ENCODE measurements at places on chromosomes 5 and 9.

- no peak for DNase-seq
Measured at GRCh38 chr5:26700759-26701384, 337.5 kb downstream of the CDH9 start.

DNA sequence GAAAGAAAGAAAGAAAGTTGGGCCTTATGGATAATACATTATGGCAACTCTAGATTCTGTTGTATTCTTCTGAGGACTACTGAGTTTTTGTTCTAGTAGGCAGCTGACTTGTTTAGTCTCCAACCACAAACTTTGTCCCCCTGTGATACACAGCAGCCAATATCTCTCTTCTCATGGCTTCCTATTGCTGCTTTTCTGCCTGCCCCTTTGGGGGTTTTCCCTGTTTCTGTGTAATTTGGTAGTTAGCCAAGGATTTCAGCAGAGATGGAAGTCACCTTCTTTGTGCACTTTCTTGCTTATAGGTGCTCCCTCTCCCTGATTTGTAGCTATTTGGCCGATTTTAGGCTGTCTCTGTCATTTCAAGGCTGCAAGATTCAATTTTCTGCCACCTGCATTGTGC, 109.6 kb downstream of the FGF1 start:
- DNase-seq, result no peak

GRCh38 chr9:120941046-120941770, 14.6 kb upstream of the TRAF1 start:
- DNase-seq, result no peak

DNA sequence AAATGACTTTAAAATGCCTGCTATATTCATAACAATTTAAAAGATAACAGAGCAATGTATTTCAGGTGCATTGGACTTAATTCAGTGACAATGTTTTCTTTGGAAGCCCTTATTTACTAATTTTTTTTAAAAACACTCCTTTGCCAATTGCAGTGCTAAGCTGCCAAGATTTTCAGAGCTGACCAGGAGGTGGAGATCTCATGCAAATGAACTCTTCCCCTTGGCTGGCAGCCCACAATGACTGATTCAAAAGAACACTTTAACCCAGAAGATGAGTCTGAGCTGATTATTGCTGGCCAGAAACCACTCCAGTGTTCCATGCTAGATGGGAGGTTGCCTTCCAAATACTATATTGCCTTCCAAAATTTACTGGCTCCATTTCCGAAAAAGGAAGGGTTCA, 128.3 kb upstream of the CCNH start:
- DNase-seq, result no peak

- DNase-seq, result no peak
Measured at GRCh38 chr5:125189531-125189941, 443.1 kb upstream of the ZNF608 start.

GRCh38 chr5:122316656-122317055, 4.6 kb downstream of the SNCAIP start:
- DNase-seq, result no peak

GRCh38 chr5:150026682-150027172, 26.2 kb downstream of the HMGXB3 start:
- no peak for DNase-seq

DNA sequence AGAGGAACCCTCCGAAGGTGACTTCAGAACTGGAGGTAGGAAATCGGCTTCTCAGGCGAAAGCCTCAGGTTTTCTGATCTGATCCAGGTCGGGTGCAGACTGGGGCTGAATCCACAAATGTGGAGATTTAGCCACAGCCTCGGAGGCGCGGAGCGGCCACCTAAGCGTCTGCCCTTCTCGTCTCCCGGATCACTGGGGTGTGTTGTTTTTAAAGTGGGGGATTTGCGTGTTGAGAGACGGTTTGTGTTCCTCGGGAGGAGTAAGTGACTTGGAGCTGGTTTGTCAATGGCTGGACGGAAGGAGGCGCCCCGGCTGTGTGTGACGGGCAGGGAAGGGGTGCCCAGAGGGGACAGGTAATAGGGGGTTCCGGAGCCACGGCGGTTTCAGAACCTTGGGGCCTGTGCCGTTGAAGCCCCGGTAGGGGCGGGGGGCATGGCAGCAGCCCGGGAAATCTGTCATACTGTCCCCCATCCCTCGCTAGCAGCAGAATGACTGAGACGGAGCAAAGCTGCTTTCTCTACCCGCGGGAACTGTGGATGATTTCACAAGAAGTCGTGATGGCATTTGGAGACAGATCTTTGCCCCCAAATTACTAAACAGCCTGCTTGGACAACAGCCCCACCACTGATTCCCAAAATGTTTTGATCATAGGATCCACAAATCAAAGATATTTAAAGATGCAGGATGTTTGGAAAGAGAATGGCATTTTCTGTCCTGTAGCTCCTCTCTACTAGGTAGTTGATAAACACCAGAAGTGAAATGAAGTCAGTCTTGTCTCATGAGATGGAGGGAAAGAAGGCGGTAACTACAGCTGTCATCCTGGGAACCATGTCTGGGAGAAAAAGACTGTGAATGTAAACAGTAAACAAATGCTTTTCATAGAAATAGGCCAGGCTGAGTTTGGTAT, 216.5 kb downstream of the PDZD2 start:
- no peak for DNase-seq

- no peak for DNase-seq
Measured at GRCh38 chr5:143534761-143535154, 131.3 kb upstream of the NR3C1 start.

GRCh38 chr5:42887575-42887974, 75.9 kb upstream of the SELENOP start:
- no peak for DNase-seq

GRCh38 chr9:37465249-37466036, at the start of gene ZBTB5:
Gene ZBTB5 (minus strand): TSS chr9:37465450. CDS start chr9:37442551, 22,899 bp downstream.
- DNase-seq, result peak; percentile 100

DNA sequence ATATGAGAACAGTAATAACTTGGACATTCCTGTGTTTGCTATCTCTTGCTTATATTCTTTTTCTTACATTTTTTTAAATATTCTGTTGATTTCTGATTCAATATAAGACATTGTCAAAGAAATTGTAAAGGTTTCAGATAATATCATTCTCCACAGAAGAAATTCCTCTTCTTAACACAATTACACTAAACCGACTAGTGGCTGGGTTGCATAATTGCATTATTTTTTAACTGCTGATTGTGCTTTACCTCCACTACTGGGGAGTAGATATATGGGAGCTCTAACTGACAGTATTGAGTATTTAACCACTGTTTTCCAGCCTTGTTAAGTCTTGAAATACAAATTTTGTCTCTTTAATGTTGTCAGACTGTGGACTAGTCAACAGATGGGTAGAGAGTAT, 723.8 kb upstream of the EDIL3 start:
- DNase-seq, result no peak

GRCh38 chr9:34405719-34406118, 29.0 kb upstream of the MYORG start:
- DNase-seq, result peak; percentile 4

- no peak for DNase-seq
Measured at GRCh38 chr5:169531631-169532030, 51.9 kb upstream of the SPDL1 start.

- no peak for DNase-seq
Measured at GRCh38 chr5:62589504-62589903, 10.9 kb downstream of the LRRC70 start.

- no peak for DNase-seq
Measured at GRCh38 chr5:128216860-128217531, 133.4 kb downstream of the SLC12A2 start.

GRCh38 chr9:113788616-113789330, 87.3 kb upstream of the ZNF618 start:
- no peak for DNase-seq

DNA sequence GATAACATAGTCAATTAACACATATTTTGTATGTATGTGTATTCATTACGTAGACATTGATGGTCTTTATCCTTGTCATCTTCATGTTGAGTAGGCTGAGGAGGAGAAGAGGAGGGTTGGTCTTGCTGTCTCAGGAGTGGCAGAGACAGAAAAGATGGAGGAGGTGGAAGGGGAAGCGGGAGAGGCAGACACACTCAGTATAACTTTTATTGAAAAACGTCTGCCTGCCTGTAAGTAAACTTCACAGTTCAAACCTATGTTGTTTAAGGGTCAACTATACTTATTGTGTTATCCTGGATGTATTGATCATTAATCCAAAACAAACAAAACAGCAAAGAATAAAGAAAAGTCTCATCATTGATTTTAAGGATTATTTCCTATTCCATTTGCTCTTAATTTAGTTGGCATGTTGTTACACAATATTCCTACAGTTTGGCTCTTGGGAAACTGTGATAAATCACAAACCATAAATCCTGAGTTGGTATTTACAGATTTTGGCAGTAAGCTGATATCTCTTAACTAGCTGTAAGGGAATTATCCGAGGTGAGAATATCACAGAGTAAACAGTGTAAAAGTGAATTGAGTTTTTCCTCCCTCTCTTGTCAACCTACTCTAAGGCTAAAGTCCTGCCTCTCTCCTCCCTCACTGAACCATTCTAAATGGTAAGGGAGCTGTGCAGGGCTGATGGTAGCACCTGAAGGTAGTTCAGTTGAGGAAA, 487.2 kb downstream of the SPATA31D1 start:
- DNase-seq, result no peak

- no peak for DNase-seq
Measured at GRCh38 chr5:122181863-122182262, 52.5 kb downstream of the ZNF474 start.

DNA sequence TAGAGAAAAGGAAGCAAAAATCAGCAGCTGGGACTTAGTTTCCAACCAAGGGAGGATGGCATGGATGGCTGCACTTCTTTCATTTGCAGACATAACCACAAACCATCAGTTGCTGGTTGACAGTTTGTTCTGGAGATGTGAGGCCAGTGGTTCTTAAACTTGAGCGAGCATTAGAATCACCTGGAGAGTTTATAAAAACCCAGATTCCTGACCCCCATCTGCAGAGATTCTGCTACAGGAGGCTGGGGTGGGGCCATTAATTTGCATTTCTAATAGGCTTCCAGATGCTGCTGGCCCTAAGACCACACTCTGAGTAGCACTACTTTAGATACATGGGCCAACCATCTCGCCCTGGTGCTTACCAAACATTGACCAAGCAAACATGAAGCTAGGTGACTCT, 60.8 kb downstream of the MARCHF3 start:
- no peak for DNase-seq

GRCh38 chr5:56725711-56726411, 89.5 kb upstream of the MAP3K1 start:
- DNase-seq, result no peak

- DNase-seq, result no peak
Measured at GRCh38 chr9:33992632-33993031, 56.1 kb downstream of the UBAP2 start.

GRCh38 chr5:31982621-31983020, 191.5 kb downstream of the GOLPH3 start:
- no peak for DNase-seq

- DNase-seq, result no peak
Measured at GRCh38 chr9:2420543-2420942, 201.0 kb upstream of the VLDLR start.

DNA sequence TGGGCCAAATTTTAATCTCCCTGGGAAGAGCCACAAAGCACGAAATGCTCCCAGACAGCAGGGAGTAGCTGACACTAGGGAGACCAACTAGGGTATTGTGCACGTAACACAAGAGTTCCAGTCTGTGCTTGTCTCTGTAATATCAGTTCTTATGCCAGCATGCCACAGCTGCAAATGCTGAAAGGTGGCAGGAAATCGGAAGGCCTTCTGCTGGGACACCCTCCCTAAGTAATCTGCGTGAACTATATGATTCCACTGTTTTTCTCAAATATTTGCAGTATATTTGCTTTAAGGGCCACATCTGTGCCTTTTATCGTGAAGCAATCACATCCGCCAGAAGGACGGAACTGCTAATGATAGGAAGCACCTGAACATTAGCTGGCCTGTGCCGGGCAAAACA, 12.6 kb downstream of the VLDLR start:
- DNase-seq, result no peak

GRCh38 chr5:75363726-75364495, 26.9 kb downstream of the HMGCR start:
- no peak for DNase-seq

GRCh38 chr9:71079451-71079850, 42.0 kb downstream of the TRPM3 start:
- no peak for DNase-seq

GRCh38 chr5:140312067-140312790, 9.3 kb upstream of the PFDN1 start:
- DNase-seq, result peak; percentile 90

DNA sequence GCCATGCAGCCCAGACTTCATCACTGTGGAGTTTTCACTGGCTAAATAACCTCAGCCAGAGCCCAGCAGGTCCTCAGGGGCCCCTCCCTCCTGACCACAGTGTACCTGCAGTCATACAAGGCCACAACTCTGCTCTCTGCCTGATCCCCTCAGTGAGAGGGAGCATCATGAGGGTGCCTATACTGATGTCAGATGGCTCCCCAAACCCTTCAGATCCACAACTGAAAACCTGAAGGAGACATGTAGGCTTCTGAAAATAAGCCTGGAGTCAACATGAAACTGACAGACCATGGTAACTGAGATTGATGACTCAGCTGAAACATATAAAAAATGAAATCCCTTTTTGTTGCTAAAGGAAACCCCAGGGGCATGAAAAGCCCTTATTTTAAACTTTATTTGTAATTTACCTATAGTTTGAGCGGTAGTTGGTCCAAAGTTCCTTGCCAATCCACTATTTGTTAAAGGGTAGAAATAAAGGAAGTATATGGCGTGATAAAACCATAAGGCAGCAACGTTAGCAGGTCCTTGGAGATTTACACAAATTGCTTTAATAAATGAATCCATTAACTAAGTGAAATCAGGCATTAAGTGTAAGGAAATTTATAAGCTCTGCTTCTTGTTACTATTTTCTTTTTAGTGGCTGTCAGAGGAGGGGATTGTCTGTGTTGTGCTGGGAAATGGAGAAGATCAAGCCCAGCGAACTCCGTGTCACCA, 68.3 kb downstream of the FGF1 start:
- DNase-seq, result no peak

DNA sequence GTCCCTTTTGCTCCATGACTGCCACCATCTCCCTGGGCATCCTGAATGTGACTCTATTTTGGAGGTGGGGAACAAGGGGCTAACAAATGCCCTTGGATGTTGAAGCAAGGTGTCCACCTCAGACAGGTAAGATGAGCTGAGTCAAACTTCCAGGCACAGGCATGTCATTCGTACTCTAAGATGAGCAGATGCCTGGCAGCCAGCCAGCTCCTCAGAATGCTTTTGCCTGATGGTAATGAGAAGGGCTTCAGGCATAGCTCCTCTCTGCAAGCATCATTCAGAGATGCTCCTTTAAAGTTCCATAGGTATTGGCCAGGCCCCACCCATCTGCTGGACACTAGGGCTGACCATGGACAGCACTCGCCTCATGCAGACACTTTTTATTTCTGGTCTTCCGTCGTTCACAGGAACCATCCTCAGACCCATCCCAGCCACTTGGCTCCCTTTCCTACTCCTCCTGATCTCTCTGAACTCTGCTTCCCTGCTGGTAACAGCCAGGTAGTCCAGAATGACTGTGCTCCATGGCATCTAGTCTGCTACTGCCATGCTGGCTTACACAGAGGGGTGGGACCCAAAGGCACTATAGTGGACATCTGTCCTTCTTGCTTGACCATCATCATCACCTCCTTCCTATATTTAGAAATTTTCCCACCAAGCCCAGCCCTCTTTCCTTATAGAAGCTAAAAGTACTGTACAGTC, 118.8 kb downstream of the GLIS3 start:
- DNase-seq, result no peak

- DNase-seq, result no peak
Measured at GRCh38 chr5:15946026-15946425, 233.6 kb downstream of the MARCHF11 start.

- DNase-seq, result no peak
Measured at GRCh38 chr9:108339251-108339650, 516.5 kb downstream of the ACTL7B start.

- DNase-seq, result no peak
Measured at GRCh38 chr9:14868418-14868771, 41.8 kb downstream of the FREM1 start.

All from AG04450 (cell line).